NCI-H2107 (cell line): ENCODE measurements at places on chromosomes 16 and 17.

GRCh38 chr16:2755158-2755557, 2.7 kb downstream of the SRRM2 start:
- DNase-seq = no peak

- no peak for DNase-seq
These were observed 7.6 kb downstream of the SLFN12L start for GRCh38 chr17:35529866-35530265.

GRCh38 chr17:76586741-76587487, 1.3 kb upstream of the ST6GALNAC2 start:
- peak; percentile 26 for DNase-seq

DNA sequence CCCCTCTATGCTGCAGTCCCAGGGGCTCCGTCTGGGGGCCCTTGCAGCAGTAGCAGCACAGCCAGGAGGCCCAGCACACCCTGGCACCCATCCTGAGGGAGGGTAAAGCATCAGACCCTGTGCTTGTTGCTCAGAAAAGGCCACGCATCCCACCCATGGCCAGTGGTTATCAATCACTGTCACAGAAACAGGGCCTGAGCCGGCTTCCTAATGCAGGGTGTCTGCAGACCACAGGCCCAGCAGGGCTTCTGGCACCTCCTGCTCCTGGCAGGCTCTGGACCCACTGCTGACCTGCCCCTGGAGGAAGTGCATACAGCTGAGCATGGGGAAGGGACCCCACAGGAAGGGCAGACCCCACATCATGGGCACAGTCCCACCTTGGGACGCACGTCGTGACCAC, 26.9 kb upstream of the CDH15 start:
- DNase-seq = no peak

DNA sequence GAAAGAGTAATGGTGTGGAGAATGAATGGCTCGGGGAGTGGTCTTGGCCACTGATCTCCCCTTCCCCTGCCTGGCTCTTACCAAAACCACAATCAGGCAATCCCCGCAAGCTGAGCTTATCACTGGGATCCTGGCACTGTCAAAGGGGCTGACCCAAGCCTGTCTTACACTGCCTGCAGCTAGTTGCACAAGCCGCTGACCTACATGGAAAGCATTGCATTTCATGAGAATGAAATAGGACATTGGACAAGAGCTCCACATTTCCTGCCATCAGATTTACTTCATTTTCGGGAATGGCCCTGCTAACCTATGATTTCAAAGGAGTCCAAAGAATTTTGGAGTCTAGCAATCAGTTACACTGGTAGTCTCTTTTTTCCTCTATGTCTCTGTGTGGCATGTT, 146.4 kb downstream of the PCTP start:
- no peak for DNase-seq

- peak; percentile 31 for DNase-seq
These were observed at the start of gene FN3K for GRCh38 chr17:82734987-82735866. Gene FN3K (plus strand): TSS chr17:82735615. CDS start chr17:82735637, 22 bp downstream.

- no peak for DNase-seq
These were observed 53.1 kb upstream of the ENPP7 start for GRCh38 chr17:79677646-79678045.

- no peak for DNase-seq
These were observed 10.5 kb upstream of the NUDT7 start for GRCh38 chr16:77711775-77712174.
